ENCODE measurements at places on chromosomes 2 and 18.

DNA sequence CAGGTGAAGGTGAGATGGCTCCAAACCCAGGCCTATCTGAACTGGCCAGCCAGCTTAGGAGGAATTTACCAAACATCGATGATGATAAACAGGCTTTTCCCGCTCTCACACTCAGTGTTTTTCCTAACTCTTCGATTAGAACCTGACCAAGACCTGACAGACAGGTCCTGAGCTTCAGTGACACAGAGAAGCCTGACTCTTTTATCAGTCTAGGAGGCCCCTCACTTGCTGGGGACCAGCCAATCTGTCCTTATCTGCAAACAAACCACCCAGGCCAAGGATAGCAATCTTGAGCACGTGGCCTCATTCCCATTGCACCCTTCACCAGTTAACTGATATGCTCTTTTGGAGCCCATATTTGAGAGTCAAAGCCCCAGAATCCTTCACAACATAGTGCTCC is 1.9 kb upstream of the ITSN2 start:
- no peak for DNase-seq

DNA sequence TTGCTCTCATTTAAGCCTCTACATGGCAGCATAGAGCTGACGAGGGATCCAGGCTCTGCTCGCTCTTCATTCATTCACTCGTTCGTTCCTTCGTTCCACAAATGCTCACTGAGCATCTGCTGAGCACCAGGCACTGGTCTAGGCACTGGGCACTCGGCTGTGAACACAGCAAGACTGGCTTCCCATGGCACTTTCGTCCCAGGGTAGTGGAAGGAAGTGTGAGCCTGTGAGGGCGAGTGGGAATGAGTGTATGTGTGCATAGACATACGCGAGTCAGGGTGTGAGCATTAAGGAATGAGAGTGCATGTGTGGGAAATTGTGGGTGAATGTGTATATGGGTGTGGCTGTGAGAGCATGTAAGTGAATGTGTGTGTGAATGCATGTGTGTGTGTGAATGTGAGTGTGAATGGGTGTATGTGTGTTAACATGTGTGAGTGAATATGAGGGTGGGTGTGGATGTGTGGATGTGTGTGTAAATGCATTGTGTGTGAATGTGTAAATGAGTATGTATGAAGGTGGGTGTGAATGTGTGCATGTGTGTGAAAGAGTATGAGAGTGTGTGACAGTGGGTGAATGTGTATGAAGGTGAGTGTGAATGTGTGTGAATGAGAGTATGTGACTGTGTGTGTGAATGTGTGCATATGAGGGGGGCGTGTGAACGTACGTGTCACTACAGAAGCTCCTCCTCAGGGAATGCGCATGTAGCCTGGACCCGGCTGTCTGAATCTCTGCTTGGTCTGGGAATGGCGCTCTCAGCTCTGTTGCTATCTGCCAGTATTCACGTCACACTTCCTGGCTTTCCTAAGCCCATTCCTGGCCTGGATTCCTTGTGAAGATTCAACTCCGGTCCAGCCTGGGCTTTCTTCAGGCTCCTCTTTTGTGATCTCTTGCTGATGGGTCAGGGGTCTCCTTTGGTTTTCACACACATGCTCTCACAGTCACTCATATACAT is 28.8 kb downstream of the SNORC start:
- DNase-seq, result no peak

- DNase-seq, result peak; percentile 47
These were observed 63.3 kb upstream of the GALNT5 start for GRCh38 chr2:157194097-157194688.

- DNase-seq, result no peak
These were observed 105.7 kb upstream of the GAREM1 start for GRCh38 chr18:32576296-32576916.

- no peak for DNase-seq
These were observed 114.0 kb downstream of the FAM210A start for GRCh38 chr18:13612196-13612997.

GRCh38 chr2:176193048-176193447 is 4.6 kb downstream of the HOXD1 start:
- no peak for DNase-seq

DNA sequence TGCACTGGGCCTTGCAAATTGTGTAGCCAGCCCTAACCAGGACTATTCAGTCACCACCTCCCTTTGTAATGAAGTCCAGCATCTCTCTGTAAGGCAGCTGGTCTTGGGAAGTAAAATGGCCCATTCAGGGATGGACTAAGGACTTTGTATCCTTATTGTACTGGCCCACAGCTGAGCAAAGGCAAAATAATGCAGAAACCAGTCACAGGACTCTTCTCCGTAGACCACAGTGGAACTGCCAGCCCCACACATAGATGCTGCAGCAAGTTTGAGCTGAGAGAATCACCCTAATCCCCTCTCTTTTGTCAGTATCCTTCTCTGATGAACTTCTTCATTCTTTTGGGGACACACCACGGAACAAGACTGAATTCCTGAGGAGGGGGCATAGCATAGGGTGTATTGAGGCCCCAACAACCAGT is 73.6 kb upstream of the RTN4 start:
- DNase-seq, result no peak

GRCh38 chr2:201130524-201131186 is 14.7 kb downstream of the CFLAR start:
- DNase-seq, result no peak

DNA sequence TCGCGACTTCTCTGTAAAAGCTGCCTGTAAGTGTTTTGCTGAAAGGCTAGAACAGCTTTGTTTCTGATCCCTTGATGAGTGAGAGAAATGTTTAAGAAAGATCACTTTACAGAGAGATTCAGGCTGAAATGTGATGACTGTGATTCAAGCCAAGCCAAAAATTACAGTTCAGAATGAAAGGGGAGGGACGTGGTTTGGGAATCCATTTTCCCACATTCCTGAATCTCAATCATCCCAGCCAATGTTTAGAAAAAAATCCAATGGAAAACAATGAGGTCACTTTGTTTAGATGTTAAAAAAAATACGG is 416.7 kb downstream of the ARHGAP15 start:
- no peak for DNase-seq

- DNase-seq, result no peak
These were observed 28.6 kb downstream of the ITM2C start for GRCh38 chr2:230893338-230893737.

DNA sequence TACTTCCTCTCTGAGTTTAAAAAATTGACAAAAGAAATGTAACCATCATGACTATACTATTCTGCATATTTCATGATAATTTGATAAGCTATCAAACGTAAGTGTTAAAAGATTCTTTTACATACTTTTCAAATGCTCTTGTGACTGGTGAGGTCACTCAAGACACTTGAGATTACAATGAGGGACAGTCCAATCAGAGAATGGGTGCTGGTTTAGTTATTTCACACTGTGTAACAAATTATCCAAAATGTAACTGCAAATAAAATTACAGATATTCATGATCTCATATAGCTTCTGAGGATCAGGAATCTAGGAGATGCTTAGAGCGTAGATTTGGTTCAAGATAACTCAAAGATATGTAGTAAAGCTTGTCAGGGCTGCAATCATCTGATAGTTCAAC is 4.4 kb upstream of the GTF2A1L start:
- DNase-seq, result no peak

- no peak for DNase-seq
These were observed 461.1 kb downstream of the LPIN1 start for GRCh38 chr2:12207491-12207890.

- DNase-seq, result no peak
These were observed 9.5 kb upstream of the RTN4 start for GRCh38 chr2:55059793-55060192.

DNA sequence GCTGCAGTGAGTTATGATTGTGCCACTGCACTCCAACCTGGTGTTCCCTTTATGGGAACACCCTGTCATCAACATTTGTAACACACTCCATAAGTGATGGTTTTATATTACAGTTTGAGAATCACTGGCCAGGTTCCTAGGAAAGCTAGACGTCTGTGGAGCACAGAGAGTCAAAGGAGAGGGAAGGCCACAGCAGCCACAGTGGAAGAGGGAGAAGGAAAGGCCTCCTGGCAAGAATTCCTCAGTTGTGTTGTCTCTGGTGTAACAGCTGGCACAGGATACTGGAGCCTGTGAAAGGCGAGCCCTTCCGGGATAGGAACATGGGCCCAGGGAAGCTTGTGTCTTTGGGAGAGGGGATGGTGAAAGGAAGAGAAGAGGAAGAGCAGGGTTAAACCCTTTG is 360.5 kb upstream of the PIK3C3 start:
- no peak for DNase-seq

GRCh38 chr2:26640331-26640745 is 828 bp downstream of the CIB4 start:
- DNase-seq, result no peak
